ENCODE measurements at places on chromosomes 5 and 9.
A peak's percentile ranks its signal among the peaks of the same experiment; 100 is the strongest.

DNA sequence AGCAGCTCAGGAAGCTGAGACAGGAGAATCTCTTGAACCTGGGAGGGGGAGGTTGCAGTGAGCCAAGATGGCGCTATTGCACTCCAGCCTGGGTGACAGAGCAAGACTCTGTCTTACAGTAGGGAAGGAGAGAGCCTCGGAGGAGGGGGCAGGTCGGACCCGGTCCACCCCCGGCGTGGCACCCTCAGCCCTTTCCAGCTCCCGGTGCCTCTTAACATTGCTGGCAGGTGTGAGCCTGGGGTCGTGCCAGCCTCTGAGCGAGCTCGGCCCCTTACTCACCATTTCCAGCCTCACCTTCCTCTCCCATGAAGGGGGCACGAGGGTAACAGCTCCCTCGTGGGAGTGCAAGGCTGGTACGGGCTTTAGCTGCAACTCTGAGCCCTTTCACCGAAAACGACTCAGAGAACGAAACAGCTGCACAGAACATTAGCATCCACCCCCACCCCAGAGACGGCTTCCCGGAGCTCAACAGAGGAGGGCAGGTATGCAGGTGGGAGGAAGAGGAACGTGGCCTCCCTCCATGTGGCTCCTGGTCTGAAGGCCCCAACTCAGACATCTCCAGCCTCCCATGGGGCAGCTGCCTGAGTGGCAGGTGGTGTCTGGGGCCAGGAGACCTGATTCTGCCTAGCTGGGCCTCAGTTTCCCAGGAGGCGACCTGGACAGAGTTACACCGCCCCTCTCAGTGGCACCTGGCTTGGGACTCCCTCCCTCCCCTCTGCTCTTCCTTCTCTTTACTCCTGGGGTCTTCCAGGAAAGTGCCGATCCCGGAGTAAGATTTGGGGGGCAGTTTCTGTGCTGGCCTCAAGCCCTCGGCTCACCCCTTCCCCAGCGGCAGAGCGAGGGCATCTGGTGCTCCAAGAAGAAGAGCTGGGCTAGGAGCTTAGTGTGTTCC, 28.5 kb upstream of the ABO start:
- DNase-seq, result no peak

DNA sequence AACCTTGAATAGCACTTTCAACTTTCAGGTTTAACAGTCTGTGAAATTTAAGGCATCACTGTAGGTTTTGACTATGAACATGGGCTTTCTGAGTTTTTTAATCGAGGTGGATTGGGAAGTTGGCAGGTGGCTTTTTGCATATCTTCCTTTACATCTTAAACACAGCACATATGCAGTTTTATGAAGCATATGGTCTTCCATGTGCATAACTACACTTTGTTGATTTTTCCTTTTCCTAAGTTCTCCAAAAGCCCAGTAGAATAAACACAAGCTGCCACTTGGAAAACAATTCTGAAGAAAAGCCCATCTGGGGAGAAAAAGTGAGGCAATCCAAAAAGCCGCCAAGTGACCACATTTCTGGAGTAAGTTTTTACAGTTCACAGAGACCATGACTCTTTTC, 236.5 kb upstream of the IL12B start:
- DNase-seq, result no peak

DNA sequence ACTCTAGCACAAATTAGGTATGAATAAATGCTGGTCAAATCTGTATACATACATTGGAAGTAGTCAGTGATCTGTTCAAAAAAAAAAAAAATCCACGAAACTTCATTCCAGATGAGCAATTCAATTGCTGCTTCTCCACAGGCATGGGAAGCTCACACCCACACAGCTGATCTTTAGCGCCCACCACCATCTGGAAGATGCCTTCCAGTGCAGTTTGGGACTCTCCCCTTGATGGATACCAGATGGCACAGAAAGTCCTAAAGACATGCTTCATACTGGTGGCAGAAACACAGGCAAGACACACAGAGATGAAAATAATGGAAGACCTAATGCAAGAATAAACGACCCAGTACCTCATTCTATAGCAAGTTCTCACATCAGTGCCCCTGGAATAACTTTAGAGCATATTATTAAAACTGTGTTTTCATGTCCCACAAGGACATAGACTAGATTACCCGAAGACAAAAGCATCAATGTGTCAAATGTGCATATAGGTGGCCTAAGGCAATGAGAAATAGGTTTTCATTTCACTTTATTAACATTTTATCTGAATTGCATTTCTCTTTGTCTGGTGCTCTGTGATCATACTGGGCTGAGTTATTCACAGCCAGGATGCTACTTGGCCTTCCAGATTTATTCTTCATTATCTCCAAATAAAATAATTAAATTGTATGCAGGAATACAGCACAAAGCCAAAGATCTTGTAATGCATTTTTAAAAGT, 135.4 kb upstream of the TAS2R1 start:
- no peak for DNase-seq

DNA sequence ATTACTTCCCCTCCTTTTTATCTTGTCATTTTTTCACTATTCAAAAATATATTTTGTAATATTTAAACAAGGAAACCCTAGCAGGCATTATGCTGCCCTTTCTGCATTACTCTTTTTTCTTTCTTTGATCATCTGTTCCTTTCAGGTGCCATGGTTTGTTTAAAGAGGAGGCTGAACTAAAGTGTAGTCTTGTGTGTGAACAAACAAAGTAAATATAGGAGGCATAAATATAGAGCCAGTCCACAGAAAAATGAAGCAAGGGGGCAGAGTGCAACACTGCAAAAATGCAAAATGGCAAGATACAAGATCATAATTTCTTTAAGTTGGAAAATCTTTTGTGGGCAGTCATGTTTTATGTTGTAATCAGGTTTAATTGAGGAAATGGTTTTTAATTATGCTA, 947.3 kb upstream of the COX7C start:
- no peak for DNase-seq

GRCh38 chr9:132409828-132410528, at the start of gene CFAP77:
Gene CFAP77 (plus strand): TSS chr9:132410211. CDS start chr9:132410272, 61 bp downstream.
- DNase-seq, result peak; percentile 81

- DNase-seq, result no peak
These were observed 619.9 kb downstream of the PTPRD start for GRCh38 chr9:9992936-9993335.

- DNase-seq, result no peak
These were observed 1.1 kb downstream of the CD14 start for GRCh38 chr5:140631831-140632365.

DNA sequence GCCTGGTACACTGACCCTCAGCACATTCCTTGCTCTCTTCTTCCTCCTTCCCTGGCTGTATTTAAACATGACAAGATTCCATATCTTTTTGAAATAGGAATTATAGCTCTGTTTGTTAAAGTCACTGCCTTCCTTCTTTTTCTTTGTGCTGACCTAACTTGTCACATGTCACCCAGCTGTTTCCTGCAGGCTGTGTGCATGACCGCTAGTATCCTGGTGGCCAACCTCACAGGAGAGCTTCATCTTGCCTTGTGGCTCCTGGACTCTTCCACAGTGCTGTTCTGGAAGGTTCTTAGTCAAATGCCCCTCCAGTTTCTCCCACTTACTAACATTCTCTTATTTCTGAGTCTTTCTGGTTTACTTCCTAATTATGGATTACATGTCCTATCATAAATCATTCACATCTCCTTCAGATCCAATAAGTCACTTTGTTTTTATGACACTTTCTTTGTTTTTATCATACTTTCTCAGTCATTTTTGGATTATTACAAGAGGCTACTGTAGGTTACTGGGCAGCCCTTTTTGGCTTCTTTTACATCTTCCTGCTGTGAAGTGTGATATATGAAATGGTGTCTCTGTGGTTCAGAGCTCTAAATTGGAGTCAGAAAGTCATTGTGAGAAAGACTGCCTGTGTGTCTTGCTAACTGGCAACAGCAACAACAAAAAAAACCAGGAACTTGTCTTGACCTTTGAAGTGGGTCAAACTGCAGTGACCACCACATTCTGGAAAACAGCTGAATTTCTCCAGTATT, 463.6 kb upstream of the DAP start:
- no peak for DNase-seq

- DNase-seq, result no peak
These were observed 104.3 kb downstream of the SEMA5A start for GRCh38 chr5:9441610-9442009.

- DNase-seq, result peak; percentile 26
These were observed 70.3 kb downstream of the COL27A1 start for GRCh38 chr9:114225561-114226212.

GRCh38 chr5:50958852-50959457, 292.5 kb downstream of the PARP8 start:
- DNase-seq, result peak; percentile 26

DNA sequence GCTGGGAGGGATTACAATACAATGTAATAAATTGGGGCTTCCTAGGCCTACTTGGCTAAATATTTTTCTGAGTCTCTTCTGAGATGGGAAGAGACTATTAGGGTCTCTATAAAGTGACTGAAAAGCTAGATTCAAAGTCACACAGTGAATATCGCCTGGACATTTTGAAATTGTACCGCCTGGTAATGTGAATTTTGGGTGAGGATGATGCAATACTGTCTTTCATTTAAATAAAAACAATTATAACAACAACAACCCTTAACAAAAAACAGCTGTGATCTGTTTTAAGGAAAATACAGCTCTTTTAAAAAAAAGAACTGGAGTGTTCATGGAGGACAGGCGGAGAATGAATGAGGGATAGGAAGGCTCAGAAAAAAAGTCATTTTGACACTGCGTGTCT, 615.0 kb downstream of the RAB3C start:
- DNase-seq, result no peak

GRCh38 chr5:78543292-78543691, 105.3 kb downstream of the LHFPL2 start:
- DNase-seq, result no peak

DNA sequence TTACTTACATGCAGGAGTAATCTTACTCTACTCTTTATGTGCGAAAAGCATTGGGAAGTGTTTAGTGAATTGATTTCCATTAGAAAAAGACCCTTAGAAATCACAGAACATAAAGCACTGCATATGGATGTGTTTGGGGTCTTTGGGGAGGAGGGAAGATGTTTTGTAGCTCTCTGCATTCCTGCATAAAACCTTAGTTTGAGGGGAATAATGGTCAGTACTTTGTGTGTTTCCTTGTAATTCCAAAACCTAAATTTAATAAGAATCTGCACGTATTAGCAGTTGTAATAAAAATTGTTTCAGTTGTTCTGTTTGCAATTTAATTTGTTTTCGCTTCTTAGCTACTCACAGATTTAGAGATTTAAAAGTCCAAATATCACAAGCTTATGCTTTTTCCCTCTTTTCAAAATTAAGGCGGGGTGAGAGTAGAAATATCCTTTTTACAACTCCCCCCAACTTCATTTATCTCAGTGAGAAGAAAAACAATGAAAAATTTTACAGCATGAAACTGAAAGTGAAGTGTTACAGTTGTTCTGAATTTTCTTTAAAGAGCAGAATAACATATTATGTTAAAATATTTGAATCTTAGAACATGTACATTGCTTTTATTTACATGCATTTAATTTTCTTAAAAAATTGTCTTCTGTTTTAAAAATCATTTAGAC, 143.8 kb downstream of the SMARCA2 start:
- no peak for DNase-seq

DNA sequence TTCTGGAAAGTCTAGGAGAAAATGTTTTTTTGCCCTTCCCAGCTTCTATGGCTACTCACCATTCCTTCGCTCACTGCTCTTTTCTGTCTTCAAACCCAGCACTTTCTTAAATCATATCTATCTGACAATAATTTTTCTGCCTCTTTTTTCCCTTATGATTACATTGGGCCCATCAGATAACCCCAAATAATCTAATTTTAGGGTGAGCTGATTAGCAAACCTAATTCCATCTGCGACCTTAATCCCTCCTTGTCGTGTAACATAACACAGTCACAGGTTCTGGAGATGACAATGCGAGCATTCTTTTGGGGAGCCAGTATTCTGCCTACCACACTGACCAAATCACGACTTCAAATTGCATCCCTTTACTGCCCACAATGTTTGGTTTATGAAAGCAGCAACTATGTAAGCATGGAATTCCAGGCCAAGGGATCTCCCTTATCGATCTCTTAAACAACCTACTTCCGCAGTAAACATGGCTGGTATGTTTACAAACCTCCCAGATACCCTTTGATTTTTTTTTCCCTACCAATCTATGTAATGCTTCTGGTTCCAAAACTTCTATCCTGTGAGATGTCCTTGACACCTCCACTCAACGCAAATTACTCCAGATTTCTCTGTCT, 2122.2 kb downstream of the MAT2B start:
- no peak for DNase-seq

- DNase-seq, result no peak
These were observed 1012.5 kb upstream of the SEMA6A start for GRCh38 chr5:117587111-117587510.

DNA sequence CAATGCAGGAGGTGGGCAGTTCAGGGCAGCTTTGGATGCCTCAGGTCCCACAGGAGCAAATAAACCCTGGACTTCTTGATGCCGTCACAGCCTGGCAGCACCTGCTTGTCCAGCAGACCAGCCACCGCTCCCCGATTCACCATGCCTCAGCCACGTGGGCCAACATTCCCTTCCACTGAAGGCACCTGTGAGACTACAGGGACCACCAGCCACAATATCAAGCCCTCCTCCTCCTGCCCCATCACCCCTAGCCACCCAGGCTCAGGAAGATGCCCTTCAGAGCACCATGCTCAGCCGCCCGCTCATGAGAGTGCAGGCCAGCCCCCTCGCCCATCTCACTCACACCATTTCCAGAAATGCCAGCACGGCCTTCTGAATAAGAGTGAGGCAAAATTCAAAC, 234.7 kb downstream of the SYK start:
- no peak for DNase-seq

DNA sequence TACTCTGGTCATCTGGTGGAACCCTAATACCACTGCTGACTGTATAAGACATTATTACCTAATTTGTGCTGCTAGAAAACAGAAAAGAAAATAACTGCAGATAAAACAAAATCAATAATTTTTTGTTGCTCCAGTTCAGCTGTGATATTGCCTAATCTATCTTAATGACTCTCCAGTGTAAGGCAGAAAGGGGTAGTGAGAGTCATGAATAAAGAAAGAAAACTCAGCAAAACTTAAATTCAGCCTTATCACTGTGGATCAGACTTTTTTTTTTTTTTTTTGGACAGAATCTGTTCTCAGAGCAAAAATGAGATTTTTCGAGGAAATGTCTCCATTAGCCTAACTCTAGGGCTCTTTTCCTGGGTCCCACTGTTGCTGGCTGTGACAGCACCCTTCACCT, 1.1 kb upstream of the DOCK2 start:
- no peak for DNase-seq

Measured in urothelium cell line (cell line).